ENCODE measurements at places on chromosomes 1 and 21.

DNA sequence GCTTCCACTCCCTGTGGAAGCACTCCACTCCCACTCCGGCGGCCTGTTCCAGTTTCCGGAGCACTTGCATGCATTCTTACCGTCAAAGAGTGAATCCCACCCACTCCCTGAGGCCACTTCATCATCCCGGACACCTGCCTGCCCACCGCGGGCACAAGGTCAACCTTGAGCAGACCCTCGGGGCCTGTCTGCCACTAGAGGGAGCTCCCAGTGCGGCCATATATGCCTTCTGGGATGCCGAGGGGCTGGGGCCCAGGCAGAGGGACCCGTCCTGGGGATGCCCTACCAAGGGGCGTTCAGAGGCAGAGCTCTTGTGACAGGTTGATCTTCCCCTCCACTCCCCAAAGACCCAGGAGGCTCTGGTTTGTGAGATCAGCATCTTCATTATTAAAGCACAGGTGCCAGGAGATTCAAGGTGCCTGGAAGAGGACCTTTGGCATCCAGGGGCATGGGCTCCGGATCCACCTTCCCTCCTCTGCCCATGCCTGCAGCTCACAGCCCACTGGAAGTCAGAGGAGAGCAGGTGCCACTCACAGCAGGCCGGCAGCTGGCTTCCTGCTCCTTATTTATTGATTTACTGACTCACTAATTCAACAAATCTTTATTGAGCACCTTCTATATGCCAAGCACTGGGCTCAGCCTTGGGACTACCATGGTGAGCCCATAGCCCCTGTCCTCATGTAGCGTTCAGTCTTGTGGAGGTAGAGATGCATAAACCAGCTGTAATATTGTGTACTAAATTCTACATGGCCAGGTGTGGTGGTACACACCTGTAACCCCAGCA is 47.3 kb downstream of the UBIAD1 start:
- DNase-seq: peak; percentile 37

DNA sequence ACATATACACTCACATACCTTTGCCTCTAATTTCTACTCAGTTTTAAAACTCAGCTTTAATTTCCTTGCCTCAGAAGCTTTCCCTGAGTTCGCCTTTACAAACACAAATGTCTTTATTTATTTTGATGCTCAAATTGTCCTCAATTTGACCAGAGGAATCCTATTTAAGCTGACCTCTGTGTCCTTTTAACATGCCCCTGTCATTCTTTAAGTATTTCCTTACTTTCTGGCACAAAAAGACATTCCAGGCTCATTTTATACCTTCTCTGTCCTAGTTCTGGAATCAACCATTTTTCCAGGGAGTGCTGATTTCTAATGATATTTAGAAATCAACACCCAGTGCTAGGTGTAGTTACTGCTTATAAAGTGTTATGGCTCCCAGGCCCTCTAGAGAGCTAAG is 82.5 kb downstream of the OSBPL9 start:
- DNase-seq: no peak

DNA sequence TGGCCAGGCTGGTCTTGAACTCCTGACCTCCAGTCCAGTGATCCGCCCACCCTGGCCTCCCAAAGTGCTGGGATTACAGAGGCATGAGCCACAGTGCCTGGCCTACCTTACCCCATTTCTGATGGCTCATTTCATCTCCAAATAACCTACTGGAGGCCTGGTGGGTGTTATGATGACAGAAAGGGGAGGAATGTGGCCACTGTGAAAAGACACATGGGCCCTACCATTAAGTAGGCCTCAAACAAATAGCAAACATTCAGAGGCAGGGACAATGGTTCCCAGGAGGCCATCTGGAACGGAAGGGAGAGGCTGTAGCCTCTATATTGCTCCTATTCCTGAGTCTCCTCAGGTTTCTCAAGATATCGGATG is 932 bp upstream of the FCRLA start:
- DNase-seq: no peak

DNA sequence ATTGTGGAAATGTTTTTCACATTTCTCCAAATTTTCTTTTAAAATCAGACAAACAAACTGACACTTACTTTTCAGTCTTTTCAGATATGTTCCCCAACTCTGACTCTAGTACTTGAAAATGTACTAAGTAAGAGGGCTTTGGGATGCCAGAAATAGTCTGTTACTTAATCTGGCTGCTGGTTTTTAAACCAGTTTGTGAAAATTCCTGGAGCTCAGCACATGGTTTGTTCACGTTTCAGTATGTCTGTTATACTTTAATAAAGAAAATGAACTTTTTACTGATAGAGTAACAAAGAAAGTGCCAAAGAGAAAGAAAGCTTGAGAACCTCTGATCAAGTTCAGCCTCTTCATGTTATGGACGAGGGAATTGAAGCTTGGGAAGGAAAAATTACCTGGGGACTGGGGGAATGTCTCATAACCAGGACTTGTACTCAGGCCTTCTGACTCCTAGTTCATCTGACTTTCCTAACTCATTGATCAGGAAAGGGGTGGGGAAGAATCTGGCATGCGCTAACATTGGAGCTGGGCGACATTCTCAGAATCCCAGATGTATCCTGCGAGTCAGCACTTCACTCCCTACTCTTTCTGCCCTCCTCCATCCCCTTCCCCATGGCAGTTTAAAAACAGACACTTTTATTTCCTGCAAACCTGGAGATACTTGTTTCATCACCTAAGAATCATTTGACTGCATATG is 30.8 kb upstream of the DNAJC6 start:
- no peak for DNase-seq

DNA sequence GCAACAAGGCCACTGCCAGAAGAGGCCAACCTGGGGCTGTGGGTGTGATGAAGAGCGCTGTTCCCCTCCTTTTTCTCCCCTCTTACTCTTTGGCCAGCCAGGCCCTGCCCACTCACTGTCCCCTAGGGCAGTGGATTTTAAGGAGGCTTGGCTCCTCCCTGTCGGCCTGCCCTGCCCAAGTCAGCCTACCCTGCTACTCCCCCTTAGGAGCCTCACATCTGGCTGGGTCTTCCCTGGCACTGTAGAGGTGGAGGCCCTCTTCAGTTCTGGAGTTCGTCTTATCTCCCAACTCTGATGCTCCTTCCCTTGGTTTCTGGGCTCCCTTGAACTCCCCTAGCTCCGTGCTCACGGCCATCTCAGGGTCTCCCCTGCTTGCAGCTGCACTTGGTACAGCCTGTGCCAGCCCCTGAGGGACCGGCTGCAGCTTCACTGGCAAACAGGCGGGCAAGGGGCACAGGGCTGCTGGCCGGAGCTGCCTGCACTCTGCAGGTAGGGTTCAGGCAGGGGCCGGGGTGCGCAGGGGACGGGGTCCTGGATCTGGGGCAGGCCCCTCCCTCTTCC is 4.0 kb downstream of the AMPD2 start:
- DNase-seq: no peak

- DNase-seq: no peak
These were observed 55.1 kb downstream of the RBM11 start for GRCh38 chr21:14271053-14271452.

DNA sequence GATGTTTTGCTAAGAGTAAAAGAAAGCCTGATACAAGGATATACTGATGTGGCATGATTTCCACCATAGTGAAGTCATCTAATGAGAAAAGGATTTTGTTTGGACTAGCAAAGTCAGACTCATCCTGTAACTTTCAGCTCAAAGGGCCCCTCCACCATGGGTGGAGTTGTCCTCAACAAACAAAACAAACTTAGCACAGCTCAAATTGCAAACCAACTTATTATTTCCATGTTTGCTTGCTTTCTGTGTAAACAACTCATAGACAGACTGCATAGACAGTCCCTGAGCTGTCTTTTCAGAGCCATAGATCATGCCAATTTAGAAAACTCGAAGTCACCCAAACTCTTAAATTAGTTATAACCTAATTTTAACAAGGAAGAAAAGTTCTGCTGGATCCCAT is 69.4 kb upstream of the VAV3 start:
- DNase-seq: no peak

GRCh38 chr1:71053758-71054157 is 6.1 kb upstream of the PTGER3 start:
- no peak for DNase-seq

DNA sequence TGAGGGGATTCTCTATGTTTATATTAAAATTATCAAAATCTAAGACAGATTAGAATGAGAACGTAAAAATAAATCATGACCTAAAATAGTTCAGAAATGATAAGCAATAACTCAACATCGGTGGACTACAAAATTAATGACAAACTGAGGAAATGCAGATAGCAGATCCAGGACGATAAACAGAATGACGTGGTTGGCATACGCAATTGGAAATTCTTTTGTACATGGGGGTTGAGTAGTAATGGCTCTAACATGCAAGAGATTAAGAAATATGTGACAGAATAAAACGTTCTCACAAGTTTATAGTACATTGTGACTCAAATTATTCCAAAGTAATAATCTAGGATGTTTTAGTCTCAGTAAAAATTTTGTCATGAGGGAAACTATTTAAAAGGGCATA is 575.2 kb upstream of the BRINP3 start:
- no peak for DNase-seq

DNA sequence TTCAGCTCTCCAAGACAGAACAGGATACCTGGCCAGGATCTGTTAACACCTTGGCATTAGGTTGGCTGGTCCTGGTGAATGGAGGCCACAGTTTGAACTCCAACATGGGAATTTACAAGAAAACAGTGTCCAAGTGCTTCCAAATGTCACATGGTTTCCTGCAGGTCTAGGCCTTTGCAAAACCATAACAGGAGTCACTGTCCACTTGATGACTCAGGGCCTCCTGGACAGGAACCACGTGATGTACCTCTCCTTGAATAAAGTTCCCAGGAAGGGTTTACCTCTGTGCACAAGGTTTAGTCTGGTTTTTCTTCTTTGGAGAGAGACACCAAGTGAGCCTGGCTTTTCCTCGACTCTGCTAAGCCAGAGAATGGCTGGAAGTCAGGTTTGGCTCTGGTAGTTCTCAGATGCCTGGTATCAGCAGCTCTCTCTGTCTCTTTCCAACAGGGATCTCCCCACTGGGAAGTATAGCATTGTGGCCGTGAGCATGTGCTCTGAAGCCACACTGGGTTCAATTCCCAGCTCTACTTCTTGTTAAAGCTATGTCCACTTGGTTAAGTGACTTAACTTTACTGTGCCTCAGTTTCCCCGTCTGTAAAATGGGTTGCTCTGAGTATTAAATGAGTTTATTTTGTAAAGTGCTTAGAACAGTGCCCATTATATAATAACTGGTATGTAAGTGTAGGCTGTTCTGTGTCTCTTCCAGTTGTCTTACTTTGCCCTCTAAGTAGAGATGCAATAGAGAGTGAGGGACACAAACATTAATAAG is 27.3 kb upstream of the TMEM61 start:
- DNase-seq: no peak

DNA sequence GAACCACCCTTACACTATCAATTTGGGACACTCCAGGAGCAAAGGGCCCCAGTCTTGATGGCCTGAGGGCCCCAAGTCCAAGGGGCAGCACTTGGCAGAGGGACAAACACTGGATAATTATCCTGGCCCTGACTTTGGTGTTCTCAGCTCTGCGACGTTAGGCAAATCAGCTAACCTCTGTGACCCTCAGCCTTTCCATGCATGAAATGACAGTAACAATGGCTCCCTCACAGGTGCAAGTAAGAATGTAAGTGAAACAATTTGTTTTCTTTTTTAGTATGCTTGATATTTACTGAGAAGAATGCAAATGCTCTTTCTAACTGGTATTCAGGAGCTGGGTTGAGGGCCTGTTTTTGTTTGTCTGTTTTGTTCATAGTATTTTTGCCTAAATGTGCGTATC is 61.6 kb upstream of the PRDX6 start:
- no peak for DNase-seq

GRCh38 chr1:102783487-102783886 is 324.8 kb downstream of the COL11A1 start:
- DNase-seq: no peak

GRCh38 chr21:46022551-46023525 is 41.3 kb downstream of the COL6A1 start:
- DNase-seq: no peak

GRCh38 chr1:248627971-248628844 is 6.7 kb downstream of the OR2T11 start:
- no peak for DNase-seq

DNA sequence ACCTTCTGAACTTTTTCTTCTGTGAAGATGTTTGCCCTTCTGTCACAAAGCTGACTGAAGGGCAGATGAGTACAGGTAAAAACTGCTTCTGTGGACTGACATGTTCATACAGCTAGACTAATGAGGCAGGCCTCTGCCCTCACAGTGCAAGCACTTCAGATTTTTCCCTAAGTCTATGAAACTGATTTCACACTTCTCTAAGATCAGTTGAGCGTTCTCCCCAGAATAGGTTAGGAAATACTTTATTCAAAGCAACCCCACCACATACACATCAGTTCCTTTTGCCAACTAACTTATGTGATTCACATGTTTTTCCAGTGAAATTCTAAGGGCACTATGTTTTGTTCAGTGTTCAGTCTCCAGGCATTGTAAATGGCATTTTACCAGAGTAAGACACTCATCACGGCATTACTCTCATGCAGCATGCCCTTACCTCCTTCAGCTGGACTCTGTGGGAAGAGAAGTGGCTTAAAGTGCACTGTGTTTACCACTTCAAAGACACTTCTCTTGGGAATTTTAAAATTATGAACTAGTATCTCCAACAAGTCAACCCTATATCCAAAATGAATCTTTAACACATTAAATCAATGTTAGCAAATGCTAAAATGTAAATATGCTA is 5.4 kb upstream of the PSMG1 start:
- no peak for DNase-seq

- DNase-seq: no peak
These were observed 4.9 kb downstream of the SCNN1D start for GRCh38 chr1:1285102-1285571.

GRCh38 chr21:15753741-15754140 is 24.0 kb downstream of the USP25 start:
- no peak for DNase-seq

GRCh38 chr1:116668277-116668676 is 744 bp upstream of the IGSF3 start:
- no peak for DNase-seq

- DNase-seq: no peak
These were observed 10.2 kb downstream of the ERG start for GRCh38 chr21:38487901-38488639.

DNA sequence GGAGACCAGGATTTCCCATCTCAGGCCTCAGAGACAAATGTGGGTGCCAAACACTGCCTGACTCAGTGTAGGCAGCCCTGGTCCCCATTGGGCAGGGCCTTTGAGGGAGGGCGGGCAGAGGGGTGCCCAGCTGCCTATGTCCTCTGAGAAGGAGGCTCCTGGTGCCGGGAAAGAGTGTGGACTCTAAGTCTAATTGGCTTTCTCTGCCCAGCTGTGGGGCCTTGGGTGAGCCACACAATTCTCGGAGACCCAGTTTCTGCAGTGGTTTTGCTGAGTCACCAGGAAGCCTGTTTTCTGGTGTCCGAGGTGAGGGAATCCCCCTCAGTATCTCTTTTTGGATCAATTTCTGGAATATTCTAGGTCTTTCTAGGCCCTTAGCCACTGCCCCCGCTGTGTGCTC is 35.3 kb upstream of the ACTL8 start:
- DNase-seq: no peak
